AML-193 (cell line): ENCODE measurements at places on chromosomes 5 and 9.

DNA sequence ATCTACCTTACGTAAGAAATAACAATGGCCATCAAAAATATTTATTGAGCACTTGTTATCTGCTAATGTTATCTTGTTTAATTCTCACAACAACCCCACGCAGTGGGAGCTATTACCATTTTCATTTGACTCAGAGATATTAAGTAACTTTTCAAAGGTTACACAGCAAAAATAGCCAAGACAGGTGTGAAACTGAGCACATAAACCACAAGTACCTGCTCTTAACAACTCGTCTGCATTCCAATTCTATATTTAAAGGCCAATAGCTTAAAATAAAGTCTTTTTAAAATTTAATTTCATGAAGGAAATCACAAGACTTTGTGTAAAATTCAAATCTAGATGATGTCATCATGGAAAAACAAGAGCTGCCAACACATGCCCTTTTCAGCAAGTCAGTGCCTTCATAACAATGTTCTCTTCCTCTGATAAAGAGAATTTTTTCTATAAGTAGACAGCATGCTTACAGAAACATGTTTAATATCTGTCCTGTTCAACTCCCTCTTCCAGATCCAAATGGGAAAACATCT, 111.6 kb downstream of the MED10 start:
- no peak for DNase-seq

- DNase-seq: no peak
These were observed 8.5 kb upstream of the GLT6D1 start for GRCh38 chr9:135647884-135648283.

DNA sequence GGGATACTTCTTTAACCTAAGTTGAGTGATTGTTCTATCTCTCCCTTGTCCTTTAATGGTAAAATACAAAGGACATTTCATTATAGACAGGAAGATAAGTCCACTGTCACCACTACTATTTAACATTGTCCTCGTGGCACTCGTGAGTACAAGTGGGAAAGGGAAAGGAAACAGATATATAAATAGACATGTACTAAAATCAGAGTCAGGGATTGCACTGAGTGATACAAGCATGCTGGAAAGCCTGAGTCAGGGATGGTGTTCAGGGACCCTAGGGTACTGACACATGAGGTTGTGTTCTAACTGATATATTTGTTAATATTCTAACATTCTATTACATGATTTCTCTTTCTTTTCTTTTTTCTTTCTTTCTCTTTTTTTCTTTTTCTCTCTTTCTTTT, 74.8 kb upstream of the FAM170A start:
- DNase-seq: no peak

DNA sequence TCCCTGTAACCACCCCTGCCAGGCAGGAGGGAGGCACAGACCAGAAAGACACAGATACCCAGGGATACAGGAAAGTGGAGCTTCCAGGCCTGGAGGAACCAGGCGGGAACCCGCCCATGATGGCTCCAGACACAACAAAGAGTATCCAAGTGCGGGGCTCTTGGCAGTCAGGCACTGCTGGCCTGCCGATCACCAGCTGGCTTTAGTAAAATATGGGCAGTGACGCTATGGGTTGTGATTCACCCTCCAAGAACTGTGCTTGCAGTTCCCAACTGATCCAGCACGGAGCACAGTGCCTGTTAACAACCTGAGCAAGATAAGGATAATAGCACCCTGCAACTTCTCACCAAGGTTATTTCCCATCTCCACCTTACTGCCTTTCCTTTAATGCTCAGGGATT, 463.3 kb downstream of the IRX1 start:
- DNase-seq: no peak

DNA sequence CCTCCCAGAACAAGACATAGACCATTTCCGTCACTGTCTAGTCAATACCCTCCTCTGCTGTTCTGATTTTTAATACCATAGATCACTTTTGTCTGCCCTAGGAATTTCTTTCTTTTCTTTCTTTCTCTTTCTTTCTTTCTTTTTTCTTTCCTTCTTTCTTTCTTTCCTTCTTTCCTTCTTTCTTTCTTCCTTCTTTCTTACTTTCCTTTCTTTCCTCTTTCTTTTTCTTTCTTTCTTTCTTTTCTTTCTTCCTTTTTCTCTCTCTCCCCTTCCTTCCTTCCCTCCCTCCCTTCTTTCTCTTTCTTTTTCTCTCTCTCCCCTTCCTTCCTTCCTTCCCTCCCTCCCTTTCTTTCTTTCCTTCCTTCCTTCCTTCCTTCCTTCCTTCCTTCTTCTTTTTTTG, 49.0 kb upstream of the RAPGEF1 start:
- DNase-seq: no peak

DNA sequence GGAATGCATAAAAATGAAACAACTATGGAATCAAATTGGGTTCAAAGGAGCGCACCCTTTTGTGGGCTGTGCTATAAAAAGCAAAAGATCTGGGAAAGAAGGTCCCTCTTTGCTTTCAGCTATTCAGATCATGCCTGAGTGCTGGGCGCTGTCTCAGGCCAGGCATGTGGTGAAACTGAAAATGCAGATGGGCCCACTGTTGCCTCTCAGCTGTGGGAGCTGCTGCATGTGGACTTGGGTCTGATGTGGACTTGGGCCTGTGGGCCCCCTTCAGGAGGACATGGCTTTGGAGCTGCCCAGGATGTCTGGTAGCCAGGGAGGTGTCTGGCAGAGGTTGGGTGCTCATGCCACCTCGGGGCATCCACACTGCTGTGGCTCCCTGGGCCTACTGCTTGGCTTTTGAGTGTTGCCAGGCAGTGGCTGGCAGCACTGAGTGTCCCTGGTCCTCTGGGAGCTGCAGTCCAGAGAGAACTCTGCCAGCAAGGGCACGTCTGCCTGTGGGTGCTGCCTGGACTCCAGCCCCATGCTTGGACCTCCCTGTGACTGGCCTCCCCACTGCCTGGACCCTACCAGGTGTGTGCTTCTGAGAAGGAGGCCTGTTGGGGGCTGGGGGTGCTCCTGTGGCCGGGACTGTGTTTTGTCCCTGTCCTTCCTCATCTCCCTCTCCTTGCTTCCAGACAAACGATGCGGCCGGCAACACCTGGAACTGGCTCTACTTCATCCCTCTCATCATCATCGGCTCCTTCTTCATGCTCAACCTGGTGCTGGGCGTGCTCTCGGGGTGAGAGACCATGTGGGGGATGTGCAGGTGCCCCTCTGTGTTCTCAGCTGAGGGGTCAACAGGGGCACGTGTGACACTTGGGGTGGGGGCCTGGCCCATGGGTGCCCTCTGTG, 74.3 kb downstream of the CACNA1B start:
- no peak for DNase-seq

DNA sequence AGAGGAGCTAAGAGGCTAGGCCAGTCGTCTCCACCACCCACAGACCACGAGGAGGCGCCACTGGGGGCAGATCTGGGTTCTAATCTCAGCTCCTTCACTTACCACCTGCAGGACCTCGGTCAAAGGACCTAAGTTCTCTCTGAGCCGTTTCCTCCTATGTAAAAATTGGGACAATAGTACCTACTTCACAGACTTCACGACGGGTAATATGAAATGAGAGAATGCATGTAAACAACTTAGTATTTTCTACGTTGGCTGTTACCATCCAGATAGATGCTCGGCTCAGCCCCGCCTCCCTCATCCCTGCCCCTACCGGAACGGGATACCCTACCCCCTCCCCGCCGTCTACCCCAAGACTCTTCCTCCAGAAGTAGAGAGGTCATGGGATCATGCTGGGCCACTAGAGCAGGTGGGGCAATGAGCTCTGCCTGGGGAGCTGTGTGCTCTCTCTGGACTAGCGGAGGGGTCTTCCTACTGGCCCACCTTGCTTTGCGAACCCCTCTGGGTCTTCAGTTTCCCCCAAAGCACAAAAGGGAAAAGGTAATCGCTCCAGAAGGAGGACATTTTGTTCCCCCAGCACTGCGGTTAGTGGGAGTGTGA, 541 bp downstream of the GNPDA1 start:
- DNase-seq: peak; percentile 32

DNA sequence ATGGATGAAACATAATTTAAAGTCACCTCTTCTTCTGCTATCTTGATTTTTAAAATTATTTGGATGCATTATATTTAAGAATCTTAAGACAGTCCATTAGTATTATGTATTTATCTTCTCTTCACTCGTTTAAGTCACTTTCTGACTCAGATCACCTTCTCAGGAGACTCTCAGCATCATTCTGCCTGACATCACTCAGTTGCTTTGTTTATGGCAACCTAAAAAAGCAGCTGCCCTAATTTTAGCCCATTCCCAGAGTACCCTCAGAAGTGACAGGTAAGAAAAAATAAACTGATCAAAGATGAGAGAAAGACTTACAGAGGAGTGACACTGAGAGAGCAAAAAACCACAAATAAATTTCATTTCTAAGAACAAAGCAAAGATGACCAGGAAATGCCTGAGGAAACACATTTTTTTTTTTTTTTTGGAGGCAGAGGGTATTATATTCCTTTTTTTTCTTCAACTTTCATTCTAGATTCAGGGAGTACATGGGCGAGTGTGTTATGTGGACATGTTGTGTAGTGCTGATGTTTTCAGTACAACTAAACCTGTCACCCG, 140.5 kb downstream of the MUSK start:
- DNase-seq: no peak

GRCh38 chr9:114096041-114096511, 3.0 kb downstream of the KIF12 start:
- no peak for DNase-seq

GRCh38 chr9:94805585-94805984, 79.1 kb downstream of the AOPEP start:
- peak; percentile 75 for DNase-seq

- no peak for DNase-seq
These were observed 18.8 kb upstream of the OR2K2 start for GRCh38 chr9:111348821-111349271.
